ENCODE measurements at places on chromosomes 6 and 20. TPM values are rescaled to one million over a fixed set of nuclear protein-coding genes. Genes with fewer than 3 reads are reported as not detected.
A peak's percentile ranks its signal among the peaks of the same experiment; 100 is the strongest.

GRCh38 chr6:139711804-139712585 lies 337.5 kb upstream of the CITED2 start:
- DNase-seq = peak; percentile 29

LIN28B gene
- polyA plus RNA-seq = 6.8 TPM

BPIFA1 gene
- not detected for polyA plus RNA-seq

DNA sequence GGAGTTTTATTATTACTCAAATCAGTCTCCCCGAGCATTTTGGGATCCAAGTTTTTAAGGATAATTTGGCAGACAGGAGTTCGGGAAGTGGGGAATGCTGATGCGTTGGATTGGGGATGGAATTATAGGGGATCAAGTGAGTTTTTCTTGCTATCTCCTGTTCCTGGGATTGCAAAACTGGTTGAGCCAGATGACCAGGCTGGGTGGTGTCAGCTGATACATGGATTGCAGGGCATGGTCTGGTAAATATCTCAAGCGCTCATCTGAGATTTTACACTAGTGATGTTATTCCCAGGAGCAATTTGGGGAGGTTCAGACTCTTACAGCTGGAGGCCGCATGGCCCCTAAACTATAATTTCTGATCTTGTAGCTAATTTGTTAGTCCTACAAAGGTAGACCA lies 54.7 kb downstream of the ENPP1 start:
- DNase-seq = no peak

C6orf141 gene
- 0.98 TPM for polyA plus RNA-seq

AGER gene
- polyA plus RNA-seq = 4.8 TPM

CST4 gene
- polyA plus RNA-seq = not detected

NFATC2 gene
- 11.3 TPM for polyA plus RNA-seq

- peak; percentile 55 for DNase-seq
Observed at GRCh38 chr6:35141007-35141655, at the start of gene TCP11. Gene TCP11, minus strand, starts transcription at chr6:35141339. Its CDS starts 469 bp downstream, at chr6:35140870.

DNA sequence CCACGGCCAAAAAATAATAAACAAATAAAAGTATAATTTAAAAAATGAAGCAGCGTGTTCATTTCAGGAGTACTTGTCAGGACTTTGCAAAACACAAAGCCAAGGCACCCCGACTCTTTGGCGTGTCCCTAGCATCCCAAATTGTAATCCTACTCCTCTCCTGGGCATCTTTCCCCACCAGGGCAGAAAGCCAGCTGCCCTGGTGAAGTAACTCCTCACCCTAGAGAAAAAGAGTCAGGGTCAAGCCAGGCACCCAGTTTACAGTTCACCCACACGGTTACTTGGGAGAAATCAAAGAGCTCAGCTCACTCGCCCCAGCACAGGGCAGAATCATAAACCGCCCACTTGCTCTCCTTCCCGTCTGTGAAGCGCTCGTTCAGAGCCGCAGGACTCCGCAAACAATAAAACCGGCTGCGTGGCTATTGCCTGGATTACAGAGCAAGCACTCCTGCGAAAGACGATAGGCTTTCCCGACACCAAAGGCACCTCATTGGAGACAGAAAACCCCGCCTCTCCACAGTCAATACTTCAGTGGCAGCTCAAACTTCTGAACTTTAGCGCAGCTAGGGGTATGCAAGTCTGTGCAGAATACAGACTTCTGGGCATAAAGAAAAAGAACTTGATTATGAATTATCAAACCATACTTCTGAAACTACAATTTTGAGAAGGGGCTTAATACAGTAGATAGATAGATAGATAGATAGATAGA lies 73.0 kb upstream of the NHSL1 start:
- DNase-seq = peak; percentile 93

DNA sequence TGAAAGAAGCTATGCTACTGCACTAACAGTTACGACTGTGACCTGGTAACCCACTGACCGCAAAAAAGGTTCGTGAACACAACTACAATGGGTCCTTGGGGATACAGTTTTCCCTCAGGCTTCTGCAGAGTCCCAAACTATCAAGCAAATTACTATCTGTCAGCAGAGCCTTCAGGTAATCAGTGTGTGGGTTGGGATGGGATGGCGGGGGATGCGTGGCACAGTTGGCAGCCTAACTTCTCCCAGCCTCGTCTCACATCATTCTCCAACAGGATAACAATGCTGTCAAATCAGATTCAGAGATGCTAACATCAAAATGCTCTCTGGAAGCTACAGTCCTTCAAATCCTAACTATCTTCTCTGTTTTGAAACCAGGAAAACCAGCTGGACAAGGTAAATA lies 102.3 kb downstream of the EPM2A start:
- no peak for DNase-seq

GRCh38 chr6:87261534-87261933 lies 60.9 kb upstream of the SMIM8 start:
- no peak for DNase-seq

DNA sequence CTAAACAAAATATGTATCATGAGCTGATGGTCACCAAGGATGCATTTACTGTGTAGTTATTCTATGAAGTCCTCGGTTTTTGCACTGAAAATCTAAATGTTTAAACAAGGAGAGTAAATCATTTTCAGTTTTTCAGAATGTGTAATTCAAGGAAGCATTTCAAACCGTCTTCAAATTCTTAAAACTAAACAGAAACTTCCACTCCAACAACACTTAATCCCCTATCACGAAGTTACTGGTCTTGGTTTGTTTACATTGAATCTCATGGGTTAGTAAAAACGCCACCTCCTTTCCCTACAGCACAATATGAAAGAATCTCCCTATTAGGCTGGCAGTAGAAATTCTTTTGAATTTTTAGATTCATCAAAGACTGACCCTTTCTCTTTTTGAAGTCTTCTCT lies 192.9 kb downstream of the AIG1 start:
- no peak for DNase-seq

DNA sequence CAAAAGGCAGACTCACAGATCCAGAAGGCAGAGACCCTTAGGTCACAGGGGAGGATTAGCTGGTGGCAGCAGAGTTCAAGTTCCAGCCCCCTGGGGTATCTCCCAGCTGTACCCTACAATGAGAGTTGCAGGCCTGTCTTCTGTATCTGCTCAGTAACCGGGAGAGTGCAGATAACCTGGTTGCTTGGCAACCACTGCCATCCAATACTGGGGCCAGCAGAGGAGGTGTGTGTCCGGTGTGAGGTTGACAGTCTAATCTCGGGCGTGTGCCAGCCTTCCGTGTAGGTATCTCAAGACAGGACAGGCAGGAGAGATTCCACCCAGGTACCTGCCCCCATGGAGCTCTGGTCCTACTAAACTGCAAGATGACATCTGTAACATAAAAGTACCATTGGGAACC lies 56.6 kb upstream of the TBC1D7 start:
- DNase-seq = peak; percentile 65

GRCh38 chr6:43952746-43953145 lies 174.5 kb downstream of the MRPL14 start:
- DNase-seq = no peak

HLA-F gene
- polyA plus RNA-seq = 0.84 TPM

DNA sequence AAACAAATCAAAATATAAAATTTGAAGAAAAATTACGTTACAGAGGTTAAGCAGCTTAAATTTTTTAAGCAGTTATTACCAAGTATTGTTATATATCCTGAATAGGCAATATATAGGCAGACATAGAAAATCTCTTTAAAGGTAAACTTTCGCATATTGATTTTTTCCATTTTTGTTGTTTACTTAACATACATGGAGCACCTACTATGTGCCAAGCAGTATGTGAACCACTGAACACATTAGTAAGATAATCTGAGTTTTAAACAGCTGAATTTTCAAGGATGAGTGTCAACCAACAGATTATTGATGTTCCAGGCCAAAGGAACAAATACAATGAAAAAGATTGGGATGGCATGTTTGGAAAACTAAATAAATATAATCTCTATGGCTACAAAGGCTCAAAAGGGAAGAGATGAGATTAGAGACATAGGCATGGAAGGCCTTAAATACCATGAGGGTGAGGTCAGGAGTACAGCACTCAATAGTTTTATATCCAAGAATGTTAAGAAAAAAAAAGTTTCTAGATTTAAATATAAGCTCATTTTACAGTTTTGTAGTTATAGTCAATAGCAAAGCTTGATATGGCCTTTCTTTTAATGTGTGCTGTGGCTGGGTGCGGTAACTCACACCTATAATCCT lies 277.5 kb downstream of the PTPRK start:
- no peak for DNase-seq

DNA sequence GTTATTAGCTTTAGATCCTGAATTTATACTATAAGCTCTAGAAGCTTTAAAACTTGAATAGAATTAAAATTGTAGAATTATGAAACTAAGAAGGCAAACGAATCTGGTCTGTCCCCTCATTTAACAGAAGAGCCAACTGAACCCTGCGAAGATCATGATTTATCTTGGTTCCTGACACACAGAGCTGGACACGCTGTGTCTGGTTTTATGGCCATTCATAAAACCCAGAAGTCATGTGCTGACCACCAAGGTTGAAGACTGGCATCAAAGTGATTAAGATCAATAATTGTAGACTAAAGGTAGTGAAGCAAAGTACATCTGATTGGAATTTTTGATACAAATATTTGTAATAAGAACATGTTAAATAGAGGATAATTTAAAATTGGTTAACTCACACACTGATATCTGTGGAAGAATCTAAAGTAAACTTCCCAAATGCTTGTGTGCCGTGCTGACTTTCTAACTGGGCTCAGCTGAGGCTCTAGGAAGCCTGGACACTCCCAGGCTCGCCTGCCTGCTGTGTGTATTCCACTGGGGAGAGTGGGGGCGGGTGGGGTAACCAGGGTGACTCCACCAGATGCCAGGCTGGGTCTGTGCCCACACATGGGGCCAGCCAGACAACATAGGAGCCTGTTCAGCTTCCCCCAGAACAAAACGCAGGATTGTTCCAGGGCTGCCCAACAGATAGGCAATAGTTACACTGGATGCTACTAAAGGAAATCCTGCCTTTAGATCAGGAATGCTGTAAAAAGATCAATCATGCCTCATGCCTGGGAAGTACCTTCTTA lies 42.1 kb upstream of the SLC22A3 start:
- DNase-seq = no peak

DNA sequence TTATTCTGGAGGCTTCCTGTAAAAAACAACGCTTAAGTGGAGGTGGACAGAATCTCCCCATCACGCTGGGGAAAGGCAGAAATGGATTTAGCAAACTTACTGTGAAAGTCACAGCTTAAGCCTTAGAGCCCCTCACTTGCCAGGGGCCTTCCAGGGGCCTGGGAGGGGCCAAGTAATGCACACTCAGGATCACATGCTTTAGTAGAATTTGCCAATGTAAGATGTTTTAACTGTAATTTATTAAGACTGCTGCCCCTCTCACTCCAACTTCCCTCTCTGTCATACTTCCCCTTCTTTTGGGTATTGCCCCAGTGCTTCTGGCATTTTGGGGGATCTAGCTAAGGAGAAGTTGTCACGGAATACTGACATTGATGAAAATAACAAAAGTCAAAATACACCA lies 12.6 kb upstream of the ADA start:
- DNase-seq = no peak

GRCh38 chr6:20751293-20751935 lies 217.2 kb downstream of the CDKAL1 start:
- DNase-seq = no peak

RIMS4 gene
- polyA plus RNA-seq = 2.0 TPM

ANKRD66 gene
- polyA plus RNA-seq = not detected

DNA sequence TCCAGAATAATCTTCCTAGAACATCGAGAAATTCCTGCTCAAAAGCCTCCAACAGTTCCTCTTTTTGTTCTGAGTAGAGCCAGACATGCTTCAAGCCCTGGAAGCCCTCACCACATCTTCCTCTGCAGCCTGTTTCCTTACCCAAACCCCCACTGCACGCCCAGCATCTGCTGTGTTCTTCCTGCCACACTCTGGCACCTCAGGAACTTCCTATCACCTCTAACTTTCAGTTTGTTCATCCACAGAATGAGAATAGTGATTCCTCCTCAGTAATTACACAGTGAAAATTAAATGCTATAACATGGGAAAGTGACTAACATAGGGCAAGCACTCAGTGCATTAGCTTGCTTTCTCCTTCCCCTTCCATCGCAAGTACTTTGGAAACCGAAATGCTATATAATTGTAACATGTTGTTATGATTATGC lies 26.3 kb downstream of the C6orf89 start:
- no peak for DNase-seq

DNA sequence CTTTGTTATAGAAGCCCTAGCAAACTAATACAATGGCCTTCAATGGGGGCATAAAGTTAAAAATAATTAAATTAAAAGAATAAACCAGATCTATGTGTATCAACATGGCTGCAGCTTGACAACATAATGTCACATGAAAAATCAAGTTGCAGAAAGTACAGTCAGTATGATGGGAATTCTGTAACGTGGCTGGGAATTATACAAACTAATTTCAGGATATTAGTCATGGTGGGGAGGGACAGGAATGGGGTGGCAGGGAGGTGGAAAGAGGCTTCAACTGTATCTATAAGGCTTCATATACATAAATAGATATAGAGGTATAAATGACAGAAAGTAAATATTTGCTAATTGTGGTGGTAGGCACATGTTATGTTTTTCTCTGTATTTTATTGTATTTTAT lies 107.1 kb downstream of the UNC5CL start:
- no peak for DNase-seq

- no peak for DNase-seq
Observed at GRCh38 chr6:149362289-149362688, 37.8 kb upstream of the SUMO4 start.

DNA sequence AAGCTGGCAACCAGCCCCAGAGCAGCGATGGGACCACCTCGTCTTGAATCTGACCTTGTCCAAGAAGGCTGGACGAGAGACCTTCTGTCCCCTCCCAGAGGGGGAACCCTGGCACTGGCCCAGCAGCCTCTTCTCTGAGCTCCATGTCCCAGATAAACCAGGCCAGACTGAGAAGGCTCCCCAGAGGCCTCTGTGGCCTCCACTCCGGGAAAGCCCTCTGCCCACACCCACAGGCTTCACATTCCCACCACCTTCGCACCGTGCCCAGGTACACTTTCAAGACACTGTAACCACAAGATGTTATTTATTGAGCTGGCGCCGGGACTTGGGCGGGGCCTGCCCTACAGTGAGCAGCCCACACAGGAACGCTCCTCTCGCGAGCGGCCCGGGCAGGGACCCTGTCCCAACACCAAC lies 33.2 kb downstream of the ADA start:
- DNase-seq = no peak

F13A1 gene
- polyA plus RNA-seq = 1.3 TPM

GRCh38 chr20:22257912-22258311 lies 326.5 kb downstream of the FOXA2 start:
- DNase-seq = no peak

GRCh38 chr6:112153926-112154607 lies 66.7 kb downstream of the FAM229B start:
- no peak for DNase-seq

- DNase-seq = no peak
Observed at GRCh38 chr20:57470212-57470522, 54.8 kb downstream of the CTCFL start.

GRCh38 chr6:84731401-84731800 lies 33.0 kb downstream of the TBX18 start:
- peak; percentile 32 for DNase-seq

PKIB gene
- 71.4 TPM for polyA plus RNA-seq

PDYN gene
- 1.2 TPM for polyA plus RNA-seq

- DNase-seq = no peak
Observed at GRCh38 chr20:6580486-6580885, 187.0 kb upstream of the BMP2 start.
